ENCODE measurements at places on chromosomes 3 and 15.

- DNase-seq: no peak
These were observed 71.1 kb upstream of the SLC24A5 start for GRCh38 chr15:48049736-48050135.

- DNase-seq: no peak
These were observed 45.3 kb upstream of the MAGEF1 start for GRCh38 chr3:184757022-184757651.

- no peak for DNase-seq
These were observed 41.6 kb upstream of the SNRK start for GRCh38 chr3:43244694-43245093.

GRCh38 chr3:104126864-104127553 is 1239.7 kb upstream of the ALCAM start:
- DNase-seq: no peak

- DNase-seq: no peak
These were observed 382.5 kb downstream of the TBC1D5 start for GRCh38 chr3:17359911-17360310.

DNA sequence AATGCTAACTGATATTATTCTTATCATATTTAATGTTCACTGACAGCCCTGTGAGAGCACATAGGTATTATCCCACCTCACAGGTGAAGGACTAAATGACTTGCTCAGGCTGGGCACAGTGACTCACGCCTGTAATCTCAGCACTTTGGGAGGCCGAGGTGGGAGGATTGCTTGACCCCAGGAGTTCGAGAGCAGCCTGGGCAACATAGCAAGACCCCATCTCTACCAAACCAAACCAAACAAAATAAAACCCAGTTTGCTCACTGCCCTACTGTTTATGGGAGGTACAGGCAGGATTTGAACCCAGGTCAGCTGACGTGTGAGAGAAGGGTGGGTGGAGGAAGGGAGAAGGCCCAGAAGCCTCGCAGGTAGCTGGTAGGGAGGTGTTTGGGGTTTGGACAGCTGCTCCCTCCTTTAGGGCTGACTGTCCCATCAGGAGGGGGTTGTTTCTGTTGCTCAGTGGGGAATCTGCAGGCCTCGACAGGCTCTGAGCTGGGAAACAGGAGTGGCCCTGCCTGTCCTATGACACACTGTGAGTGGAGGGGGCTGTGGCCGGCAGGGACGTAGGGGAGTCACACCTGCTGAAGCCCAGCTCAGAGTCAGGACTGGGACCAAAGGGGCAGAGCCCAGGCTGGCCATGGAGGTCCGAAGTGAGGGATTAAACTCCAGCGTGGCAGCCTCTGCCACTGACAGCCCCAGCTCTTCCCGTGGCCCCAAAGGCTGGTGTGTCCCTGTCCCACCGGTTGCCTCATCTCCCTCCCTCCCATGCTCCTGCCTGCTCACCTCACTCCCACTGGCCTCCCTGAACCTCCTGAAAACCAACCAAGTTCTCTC is 25.3 kb downstream of the BHLHE40 start:
- DNase-seq: no peak

DNA sequence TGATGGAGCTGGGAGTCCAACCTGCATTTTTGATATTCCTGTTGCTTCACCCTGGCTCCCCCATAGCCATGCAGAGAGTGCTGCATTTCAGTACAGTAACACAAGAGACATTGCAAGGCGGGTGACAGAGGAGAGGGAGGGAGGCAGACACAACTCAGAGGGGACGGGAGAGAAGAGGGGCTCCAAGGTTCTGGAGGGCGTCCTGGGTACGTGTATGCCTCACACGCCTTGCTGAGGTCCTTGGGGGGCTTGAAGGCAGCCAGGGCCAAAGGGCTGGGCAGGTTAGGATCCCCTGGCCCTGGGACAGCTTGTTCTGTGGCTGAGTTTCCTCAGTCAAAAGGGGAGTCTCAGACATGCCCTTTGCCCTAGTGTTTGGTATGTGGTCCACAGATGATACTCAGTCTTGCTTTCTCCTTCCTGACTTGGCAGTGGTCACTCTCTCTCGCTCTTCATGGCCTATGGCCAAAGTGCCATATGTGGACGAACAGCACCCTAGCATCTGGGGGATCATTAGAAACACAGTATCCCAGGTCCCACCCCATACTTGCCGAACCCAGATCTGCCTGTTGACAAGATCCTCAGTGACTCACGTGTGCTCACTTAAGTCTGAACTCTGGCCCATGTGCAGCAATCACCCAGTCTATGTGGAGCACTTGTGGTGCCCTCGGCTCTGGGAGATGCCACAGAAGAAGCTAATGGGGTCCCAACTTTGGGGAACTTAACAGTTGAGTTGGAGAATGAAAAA is 52.9 kb downstream of the FGD5 start:
- DNase-seq: no peak

GRCh38 chr3:94928921-94929320 is 866.1 kb downstream of the NSUN3 start:
- no peak for DNase-seq

DNA sequence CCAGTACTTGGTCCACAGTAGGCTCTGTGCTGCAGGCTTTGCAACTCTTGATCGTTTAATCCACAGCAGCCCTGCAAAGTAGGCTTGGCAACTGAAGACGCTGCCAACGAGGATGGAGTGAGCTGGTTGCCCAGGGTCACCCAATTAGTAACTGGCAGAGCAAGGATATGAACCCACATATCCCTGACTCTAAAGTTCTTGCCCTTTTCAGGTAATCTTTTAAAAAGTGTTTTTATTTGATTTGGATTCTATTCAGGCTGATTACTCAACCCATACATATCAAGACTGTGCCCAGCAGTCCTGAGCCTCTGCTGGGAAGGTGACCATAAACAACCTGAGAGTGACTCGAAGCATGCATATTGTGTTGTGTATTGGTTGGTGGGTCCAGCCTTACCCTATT is 50.3 kb downstream of the PSMD6 start:
- DNase-seq: no peak

DNA sequence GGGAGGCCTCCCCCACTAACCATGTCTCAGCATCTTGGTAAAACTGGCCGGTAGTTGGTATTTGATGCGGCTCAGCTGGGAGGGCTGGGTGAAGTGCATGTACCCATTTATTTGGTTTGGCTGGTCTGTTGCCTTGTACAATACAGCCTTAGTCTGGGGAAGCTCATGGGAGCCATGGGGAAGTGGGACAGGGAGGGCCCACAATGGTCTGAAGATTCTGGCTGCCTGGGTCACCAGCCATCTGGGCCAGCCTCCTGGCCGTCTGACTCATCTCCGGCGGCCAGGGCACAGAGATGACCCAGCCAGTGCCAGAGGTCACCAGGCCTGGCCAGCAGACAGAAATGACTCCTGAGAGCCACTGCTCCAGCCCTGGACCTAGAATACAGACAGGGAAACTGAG is 51.6 kb upstream of the SMAD6 start:
- DNase-seq: peak; percentile 46

DNA sequence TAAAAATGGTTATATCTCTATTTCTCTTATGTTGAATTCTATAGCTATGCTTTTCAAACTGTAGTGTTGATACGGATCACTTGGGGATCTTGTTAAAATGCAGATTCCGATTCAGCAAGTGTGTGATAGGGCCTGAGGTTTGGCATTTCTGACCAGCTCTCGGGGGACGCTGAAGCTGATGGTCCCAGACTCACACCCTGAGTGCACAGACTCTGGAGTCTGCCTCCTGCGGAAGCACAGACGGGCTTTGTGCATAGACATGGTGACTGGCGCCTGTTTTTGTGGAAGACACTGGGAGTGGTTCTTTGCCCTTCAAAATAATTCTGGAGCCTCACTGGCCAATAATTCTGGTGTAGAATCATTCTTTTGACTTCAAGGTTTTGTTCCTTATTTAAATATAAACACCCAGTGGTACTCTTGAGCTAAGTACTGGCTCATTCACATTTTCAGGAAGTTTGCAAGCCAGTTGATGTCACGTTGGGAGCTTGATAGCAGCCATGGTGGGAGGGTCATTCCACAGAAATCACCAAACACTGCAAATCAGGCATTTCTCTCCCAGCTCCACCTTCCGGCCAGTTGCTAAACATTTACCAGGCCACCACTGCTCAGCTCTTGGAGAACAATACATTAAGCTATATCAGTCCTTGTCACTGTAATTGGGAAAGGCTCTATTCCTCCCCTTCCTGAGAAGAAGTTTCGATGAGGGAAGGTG is 19.2 kb downstream of the CLDN11 start:
- DNase-seq: no peak

DNA sequence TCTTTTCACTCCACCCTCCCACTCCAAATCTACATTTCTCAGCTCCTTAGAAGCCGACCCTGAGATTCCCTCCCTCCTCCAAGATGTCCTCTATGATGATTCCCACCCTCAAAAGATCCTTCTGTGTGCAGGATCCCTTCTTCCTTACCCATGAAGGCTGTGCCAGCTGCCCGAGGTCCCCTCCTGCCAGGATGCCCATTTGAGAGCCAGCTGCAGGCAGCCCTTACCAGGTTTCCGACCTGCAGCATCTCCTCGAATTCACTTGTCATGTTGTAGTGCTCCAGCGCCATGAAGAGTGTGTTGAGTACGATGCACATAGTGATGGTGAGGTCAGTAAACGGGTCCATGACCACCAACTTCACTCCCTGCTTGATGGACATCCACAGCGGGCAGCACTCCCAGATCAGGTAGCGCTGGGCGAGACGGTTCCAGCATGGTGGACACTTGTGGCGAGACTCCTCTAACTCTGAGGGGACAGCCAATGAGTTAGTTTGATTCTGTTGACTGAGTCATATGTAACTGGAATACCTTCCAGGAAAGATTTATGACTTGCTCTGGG is 51.9 kb downstream of the SCN5A start:
- DNase-seq: no peak

DNA sequence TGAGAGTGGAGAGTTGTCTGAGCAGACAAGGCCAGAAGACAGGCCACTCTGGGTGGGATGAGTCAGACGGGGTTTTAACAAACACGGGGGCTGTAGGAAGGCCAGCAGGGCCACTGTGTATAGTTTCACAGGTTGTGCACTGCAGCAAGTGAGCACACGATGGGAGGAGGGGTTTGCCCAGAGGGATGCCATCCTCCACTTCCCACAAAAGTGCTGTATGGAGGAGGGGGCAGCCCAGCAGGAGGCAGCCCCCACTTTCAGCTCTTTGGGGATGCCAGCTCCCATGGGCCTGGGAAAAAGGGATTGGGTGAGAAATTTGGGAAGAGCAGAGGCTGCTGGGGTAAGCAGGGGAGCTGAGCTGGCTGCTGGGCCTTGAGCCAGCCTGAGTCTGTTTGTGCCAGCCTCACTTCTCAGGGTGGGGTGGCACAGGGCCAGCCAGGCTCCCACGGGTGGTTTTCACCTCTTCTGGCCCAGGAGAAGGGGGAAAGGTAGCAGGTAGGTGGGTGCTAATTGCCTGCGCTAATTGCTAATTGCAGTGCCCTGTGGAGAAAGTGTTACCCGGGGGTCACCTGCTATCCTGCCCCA is 6.7 kb downstream of the ZBTB47 start:
- DNase-seq: no peak

- no peak for DNase-seq
These were observed 9.6 kb downstream of the CMC1 start for GRCh38 chr3:28250999-28251398.

GRCh38 chr3:33041909-33042308 is 55.0 kb downstream of the GLB1 start:
- DNase-seq: no peak

DNA sequence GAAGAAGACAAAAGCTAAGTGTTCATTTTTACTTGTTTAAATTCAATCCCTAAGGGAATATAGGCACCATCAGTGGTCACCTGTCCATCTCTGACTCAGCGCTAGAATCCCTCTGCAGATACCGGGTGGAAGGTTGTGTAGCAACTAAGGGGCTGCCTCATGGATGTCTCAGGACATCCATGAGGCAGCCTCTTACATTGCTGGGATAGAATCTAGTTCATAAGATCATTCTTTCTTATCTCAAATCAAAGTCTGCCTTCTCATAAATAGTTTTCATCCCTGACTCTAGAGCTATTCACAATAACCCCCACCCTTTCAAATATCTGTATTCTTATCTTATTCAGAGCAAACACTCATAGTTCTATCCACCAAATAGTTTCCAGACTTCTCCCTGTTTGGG is 38.1 kb downstream of the HSPBAP1 start:
- no peak for DNase-seq

- DNase-seq: no peak
These were observed 34.5 kb downstream of the SLC4A7 start for GRCh38 chr3:27449530-27450150.

DNA sequence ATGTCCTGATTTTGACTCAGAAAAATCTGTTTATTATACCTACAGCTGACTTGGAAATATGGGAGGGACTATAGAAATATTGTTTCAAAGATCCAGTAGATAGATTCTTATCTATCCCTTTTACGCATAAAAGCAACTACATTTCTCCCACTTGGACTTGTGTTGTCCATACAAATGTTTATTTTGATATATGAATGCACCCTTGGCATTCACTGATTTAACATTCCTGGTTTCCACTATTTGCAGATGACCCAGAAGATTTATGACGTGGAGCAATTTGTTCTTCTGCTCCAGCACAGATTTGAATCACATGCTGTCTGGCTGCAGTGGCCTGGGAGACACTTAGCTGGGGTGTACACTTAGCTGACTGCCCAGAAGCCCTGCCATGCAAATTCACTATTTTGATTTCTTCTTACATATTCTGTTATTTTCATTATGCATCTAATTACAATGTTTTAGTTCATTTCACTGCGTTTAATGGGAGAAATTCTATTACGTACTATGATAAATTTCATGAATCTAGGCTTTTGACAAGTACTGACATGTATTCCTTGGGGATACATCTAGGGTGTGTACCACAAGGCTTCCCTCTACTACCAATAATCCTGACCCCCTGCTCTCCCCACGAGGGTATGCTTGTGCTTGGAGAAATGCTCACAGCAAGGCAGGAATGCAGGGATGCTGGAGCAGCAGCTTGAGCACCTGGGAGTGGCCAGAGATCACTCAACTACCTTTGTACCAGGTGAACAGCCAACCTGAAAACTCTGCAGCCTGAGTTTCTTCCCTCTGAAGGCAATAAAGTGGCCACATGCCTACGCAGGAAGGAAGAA is 223.6 kb upstream of the TBL1XR1 start:
- no peak for DNase-seq

DNA sequence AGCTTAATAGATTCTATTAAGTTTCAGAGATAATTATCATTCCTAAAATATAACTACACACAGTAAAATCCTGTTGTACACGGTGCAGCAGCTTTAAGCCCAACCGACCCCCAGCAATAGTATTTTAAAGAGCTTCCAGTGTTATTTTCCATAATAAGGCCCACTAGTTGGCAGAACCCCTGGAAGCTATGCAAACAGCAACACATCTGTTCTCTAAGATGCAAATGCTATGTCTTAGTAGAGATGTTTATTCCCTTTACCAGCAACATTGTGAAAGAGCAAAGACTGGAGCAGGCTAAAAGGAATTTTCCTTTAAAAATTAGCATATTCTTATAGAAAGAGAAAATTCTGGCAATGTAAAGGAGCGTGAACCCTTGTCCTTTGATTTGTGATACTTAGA is 819.7 kb upstream of the ALCAM start:
- no peak for DNase-seq

DNA sequence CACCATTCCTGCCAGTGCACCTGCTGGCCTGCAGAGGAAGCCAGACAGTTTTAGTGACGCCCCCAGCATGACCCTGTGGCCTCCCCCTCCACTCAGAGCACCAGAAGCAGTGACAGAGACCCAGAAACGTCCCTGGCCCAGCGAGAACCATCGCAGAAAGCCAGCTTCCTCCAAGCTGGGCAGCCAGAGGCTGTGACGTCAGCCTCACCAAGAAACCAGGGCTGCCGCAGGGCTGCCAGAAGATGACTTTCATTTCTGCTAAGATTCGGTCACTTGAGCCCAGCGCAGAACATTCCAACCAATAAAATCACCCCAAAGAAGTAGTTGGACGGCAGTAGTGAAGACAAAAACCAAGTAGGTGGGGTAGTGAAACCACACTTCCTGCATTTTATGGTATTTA is 29.6 kb upstream of the RPL32 start:
- peak; percentile 45 for DNase-seq
